Activated T-cell treated with anti-CD3 and anti-CD28 coated beads for 4 hours (primary cell): ENCODE measurements at places on chromosomes 3 and 15.

DNA sequence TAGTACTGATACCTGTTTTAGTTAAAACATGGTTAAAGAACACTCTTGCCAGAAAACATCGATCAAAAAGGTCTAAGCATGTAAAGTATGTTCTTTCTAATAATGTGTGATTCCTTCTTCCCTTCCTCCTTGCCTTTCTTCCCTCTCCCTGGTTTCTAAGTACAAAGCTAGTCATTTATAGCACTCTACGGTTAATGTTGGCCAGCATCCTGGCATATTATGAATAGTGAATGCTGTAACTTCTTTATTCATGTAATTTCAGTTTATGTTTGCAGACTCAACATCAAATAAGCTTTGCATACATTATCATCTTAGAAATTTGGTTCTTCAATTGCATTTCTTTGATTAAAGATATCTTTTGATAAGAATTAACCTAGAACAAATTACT, 27.1 kb downstream of the P2RY12 start:
- DNase-seq = no peak

- DNase-seq = no peak
These were observed 1.2 kb downstream of the NT5DC2 start for GRCh38 chr3:52532517-52532837.

- no peak for DNase-seq
These were observed 49.8 kb downstream of the KCNMB2 start for GRCh38 chr3:178586076-178586475.

DNA sequence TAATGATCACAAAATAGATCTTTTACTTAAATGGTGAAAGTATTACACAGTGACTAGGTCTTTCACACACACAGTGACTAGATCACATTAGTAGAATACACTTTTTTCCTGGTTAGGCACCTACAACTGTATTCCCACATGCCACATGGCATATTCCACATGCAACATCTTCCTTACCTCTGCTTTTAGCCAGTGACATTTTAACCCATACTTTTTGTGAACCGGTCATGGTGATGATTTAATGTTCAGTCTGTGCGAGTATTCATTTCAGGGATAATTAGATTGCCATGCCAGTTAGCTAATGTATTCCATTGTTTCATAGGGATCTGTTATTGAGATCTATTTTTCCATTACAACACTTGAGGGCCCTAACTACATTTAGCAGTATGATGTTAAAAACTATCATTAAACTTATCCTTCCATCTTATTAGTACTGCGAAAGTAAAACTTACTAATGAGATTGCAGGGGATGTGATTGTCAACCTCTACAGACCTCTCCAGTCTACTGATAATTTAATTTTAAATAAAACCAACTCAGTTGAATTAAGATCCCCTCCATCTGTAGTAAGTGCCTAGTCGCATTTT, 28.3 kb downstream of the TSEN2 start:
- no peak for DNase-seq

- no peak for DNase-seq
These were observed 385.4 kb upstream of the SEMA6D start for GRCh38 chr15:47331829-47332393.

- no peak for DNase-seq
These were observed 847.7 kb downstream of the ROBO2 start for GRCh38 chr3:77887611-77888010.
